Stimulated activated CD4-positive, alpha-beta T cell treated with anti-CD3 and anti-CD28 coated beads, Interleukin-4, amount 100 ng/mL, for 1 hour (primary cell): ENCODE measurements at places on chromosomes 16 and 17.

GRCh38 chr16:48949636-48950035, 332.0 kb downstream of the CBLN1 start:
- no peak for DNase-seq

DNA sequence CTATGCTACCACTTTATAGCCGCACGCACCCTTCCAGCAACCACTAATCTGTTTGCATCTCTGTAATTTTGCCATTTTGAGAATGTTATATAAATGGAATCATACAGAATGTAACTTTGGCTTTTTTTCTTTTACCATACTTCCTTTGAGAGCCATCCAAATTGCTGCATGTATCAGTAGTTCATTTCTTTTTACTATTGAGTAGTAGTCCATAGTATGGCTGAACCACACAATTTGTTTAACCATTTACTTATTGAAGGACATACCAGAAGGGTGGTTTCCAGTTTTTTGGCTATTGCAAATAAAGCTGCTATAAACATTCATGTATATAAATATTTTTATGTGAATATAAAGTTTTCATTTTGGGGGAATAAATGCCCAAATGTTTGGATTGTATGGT, 8.8 kb downstream of the TENT4B start:
- DNase-seq: no peak

DNA sequence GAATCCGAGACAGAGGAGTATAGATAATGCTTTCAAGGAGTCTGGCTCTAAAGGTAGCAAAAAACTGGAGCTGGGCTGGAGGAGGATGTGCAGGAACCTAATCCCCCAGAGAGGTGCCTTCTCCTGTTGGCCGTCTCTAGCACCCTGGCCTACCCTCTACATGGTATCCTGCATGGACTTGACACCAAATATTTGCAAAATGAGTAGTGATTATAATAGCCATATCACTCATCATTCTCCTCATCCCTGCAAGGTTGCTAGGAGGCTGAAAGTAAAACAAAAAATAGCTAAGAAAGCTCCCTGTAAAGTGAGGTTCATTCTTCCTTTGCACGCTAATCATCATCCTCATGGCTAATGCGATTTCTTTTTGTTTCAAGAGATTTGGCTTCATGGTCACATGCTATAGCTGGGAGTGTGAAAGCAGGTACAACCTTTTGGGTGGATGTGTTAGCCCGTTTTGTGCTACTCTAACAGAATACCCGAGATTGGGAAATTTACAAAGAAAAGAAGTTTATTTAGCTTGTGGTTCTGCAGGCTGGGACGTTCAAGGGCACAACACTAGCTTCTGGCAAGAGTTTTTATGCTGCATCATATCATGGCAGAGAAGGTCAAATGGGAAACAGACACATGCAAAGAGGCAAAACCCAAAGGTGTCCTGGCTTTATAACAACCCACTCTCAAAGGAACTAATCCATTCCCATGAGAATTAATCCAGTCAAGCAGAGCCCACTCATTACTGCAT, 27.1 kb upstream of the CIITA start:
- no peak for DNase-seq

DNA sequence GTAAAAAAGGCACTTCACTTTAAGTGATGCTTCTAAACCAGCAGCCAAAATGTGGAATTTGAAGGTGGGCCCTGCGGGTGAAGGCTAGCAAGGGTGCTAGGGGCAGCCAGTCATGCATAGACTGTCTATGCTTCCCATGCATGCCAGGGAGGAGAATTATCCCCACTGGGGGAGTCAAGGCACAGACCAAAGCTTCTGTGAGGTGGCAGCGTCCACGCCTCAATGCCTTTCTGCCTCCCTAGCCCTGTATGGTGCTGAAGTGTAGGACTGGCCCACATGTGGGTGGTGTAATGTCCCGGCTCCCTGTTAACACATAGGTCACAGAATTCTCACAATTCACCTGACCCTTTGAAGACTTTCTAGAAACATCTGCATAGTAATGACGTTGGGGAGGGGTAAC, 1.9 kb downstream of the HS3ST2 start:
- DNase-seq: no peak

GRCh38 chr17:17229416-17230384, 7.3 kb downstream of the FLCN start:
- no peak for DNase-seq

- no peak for DNase-seq
These were observed 133.8 kb upstream of the NACA2 start for GRCh38 chr17:61724777-61725176.

DNA sequence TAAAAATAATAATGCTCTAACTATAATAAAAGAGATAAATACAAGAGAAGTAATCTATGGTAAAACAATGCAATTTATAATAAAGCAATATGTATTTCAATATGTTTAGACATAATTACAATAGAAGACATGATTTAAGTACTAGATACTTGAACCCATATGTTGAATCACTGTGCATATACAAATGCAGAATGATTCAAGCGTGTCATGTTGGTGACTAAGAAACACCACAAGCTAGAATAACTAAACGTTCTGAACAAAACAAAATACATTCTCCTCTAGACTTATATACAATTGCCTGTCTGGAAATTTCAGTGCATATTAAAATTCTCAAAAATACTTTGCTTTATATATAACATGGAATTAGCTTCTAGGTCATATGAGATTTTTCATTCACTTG, 11.2 kb downstream of the TADA2A start:
- DNase-seq: no peak

GRCh38 chr16:82185012-82185411, 15.0 kb upstream of the MPHOSPH6 start:
- DNase-seq: no peak

DNA sequence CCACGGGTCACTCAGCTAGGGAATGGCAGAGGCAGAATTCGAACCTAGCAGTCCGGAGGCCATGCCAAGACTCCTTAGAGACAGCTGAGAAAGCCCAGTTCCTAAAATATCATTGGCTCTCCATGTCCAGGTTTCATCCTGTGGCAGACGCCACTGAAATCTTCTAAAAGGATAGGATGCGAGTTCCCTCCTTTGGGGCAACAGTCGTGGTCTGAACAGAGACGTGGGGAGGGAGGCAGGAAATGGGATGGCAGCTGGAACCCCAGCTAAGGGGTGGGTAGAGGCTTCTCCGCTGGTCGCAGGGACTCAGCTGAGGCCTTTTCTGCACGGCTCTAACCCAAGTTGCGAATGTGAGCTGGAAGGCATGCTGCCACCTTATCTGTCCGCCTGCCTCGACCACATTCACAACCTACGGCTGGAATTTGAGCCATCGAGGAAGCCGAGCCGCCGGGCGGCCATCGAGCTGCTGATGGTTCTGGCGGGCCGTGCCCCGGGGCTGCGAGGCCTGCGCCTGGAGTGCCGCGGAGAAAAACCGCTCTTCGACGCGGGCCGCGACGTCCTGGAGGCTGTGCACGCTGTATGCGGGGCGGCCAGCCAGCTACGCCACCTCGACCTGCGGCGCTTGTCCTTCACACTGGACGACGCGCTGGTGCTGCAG, 1.9 kb upstream of the HSF4 start:
- DNase-seq: no peak

DNA sequence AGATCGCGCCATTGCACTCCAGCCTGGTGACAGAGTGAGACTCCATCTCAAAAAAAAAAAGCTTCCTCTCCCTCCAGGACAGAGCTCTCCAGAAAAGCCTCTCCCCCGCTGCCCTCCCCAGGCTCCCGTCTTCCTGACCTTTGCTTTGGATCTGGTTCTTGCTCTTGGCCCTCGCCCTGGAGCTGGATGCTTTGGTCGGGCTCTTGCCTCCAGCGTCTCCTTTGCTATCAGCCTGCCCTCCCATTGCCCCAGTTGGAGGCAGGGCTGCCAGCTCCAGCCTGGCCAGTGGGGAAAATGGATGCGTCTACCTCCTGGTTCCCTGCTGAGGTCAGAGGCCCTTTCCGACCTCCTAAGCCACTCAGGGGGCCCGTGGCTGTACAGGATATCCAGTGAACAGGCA, 35.9 kb downstream of the TRARG1 start:
- no peak for DNase-seq

DNA sequence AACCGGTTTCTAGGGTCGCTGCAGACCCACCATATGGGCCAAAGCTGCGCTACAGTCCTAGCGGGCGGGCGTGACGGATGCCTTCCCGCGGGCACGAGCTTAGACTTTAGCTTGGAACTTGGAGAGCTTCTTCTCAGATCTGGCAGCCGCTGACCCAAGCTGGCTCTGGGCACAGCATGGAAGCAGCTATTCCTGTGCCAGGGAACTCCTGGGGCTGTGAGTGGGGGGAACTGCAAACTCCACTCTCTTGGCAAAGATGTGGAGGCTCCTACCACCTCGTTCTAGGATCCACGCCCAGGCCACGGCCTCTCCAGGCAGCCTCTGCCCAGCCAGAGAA, 8.8 kb downstream of the FAAP100 start:
- no peak for DNase-seq

DNA sequence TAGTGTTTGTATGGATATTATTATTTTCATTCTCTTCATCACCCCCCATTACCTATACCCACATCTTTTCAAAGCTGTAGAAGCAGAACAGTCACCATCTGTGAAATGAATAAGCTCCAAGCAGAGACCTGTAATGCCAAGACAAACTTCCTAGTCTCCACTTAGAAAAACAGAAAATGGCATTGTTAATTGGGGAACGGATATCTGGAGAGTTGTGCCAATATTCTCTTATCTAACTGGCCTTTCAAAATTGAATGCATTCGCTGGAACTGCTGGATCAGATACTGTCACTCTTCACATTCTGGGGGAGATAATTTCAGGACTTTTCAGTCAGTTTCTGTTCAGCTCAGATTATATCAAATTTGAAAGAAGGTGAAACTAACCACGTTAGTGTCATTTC, 464.4 kb upstream of the GOT2 start:
- DNase-seq: no peak
